ENCODE measurements at places on chromosomes 3 and 15.

DNA sequence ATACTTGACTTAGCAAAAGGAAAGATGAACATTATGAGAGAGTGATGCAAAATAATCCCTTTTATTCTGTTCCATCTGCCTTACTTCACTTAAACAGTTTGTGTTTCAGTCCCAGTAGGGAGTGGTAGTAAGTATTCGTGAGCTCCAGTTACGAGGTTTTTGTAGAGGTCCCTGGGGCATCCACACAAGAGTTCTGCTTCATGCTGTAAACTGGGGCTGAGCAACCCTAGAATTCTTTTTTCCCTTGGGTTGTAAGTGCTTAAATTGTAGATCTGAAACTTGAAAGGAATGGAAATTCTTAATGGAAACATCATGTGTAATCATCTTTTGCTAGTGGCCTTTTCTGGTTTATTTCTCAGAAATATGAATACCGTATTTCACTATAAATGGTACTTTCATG is 79.5 kb downstream of the SEMA6D start:
- no peak for DNase-seq

- no peak for DNase-seq
Observed at GRCh38 chr3:46539443-46540005, 26.6 kb downstream of the LRRC2 start.

DNA sequence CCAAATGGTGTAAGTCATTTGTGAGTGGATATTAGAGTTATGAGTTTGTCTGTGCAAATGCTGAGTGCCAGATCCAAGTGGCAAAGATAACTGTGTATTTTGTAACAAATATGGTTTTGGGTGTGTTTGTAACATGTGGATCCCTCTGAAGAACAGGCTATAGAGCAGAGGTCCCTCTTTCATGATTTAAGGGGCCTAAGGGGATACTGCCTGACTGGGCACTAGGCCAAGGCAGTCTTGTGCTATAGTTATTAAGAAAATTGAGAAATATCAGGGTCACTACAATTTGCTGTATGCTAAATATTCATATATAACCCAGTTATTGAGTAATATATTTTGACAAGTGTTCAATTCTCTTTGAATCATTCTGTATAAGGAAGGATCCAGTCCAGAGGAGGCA is 555.6 kb upstream of the RGMA start:
- no peak for DNase-seq

DNA sequence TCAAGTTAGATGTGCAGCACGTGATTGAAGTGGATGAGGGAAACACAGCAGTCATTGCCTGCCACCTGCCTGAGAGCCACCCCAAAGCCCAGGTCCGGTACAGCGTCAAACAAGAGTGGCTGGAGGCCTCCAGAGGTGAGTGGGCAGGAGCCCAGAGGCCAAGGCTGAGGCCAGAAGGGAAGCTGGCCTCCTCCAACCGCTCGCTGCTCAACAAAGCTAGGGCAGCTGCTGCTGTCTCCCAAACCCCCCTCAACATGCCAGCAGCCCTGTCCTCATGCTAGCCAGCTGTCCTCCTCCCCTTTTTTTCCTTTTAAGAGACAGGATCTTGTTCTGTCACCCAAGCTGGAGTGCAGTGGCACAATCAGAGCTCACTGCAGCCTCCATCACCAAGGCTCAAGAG is 57.0 kb downstream of the BOC start:
- no peak for DNase-seq

DNA sequence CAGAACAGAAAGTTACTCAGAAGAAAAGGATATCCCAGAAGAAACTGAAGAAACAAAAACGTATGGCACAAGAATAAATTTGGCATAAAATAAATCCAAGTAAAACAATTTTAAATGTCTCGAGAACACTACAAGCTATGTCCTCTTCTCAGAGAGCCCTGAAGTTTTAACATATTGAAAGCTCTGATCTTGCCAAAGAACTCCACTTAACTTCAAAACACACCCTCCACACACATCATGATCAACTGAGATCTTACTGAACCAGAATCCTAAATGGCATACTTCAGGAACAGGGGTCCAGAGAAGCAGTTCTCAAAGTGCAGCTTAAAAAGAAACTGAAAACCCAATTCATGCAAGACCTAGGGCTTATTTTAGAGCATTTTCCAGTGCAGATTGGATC is 194.3 kb downstream of the MAGI1 start:
- no peak for DNase-seq

- no peak for DNase-seq
Observed at GRCh38 chr3:168475704-168476103, 380.0 kb upstream of the GOLIM4 start.

DNA sequence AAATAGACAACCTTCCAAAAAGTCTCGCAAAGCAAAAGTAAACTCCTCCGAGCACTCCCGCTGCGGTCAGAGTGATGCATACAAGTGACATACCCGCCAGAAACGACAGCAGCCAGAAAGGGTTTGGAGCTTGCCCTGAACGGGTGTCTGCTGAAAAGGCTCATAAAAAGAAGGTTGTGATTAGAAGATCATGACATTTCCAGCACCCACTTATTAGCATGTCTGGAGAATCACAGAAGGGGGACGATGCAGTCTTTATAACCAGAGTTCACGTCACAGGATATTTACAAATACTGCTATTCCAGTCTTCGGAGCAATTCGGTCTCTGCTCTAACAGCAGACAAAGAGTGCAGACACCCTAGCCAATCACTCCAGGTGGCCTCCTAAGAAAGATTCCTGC is 59.1 kb upstream of the FRMD4B start:
- DNase-seq = no peak

DNA sequence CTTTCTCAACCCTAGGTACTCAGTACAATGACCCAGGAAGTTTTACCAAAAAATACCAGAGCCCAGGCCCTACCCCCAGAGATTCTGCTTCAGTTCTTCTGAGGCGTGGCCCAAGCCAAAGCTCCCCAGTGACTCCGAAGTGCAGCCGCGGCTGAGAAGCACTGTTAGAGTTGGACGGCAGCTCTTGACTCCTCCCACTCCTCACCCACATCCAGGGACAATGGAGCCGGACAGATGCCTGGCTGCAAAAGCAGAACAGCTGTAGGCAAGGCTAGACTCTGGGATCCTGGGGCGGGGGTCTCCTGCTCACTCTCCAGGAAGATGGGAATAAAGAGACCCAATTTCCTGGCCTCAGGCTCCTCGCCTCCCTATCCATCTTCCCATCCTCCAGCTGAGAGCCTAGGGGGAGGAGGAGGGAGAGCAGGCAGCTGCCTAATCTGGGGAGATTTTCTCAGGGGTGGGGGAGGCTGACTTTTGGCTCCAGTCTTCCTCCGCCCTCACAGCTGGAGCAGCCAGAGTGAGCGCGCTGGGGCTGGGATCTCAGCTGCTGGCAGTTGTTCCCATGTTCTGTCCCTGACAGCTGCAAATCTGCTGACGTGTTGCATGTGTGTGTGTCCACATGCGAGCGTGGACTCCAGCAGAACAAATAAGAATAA is 223.8 kb downstream of the OPA1 start:
- peak; percentile 84 for DNase-seq

GRCh38 chr3:57682284-57682683 is 10.6 kb downstream of the DENND6A start:
- DNase-seq = no peak

- no peak for DNase-seq
Observed at GRCh38 chr3:184322731-184323487, 8.5 kb downstream of the EIF4G1 start.

DNA sequence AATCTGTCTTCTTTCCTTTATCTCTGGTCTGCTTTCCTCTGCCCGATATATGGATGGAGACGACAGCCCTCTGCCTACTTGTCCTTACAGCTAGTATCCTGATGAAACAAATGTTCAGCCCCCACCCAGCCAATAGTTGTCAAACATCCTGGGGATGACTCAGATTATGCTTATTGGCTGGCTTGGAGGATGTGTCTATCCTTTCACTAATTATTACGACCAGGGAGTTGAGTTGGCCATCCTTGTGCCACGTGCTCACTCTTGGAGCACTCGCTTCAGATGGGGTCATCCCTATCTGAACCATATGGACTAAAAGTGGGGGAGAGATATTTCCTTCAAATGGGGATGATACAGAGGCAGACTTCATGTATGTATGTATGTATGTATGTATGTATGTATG is 6.4 kb upstream of the MAP3K13 start:
- DNase-seq = no peak

GRCh38 chr15:101438482-101439284 is 50.8 kb downstream of the PCSK6 start:
- DNase-seq = no peak

- no peak for DNase-seq
Observed at GRCh38 chr3:85576091-85576690, 617.4 kb downstream of the CADM2 start.

GRCh38 chr15:75407083-75407482 is 38.7 kb upstream of the MAN2C1 start:
- DNase-seq = no peak

DNA sequence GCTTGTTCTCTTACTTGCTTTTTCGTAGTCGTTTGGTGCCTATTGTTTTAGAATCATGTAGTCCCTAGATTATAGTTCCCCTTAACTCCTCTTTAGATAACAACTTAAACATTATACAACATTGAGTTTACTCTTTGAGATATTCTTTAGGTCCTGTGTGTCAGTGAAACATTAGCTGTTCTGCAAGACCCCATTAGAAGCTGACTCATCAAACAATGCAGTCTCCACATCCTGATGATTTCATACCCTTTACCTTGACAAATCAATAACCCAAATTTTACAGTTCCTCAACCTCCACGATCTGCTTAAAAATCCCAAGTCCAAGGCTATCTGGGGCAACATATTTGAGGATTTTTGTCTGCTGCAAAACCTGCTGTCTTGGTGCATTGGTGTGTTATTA is 582.9 kb downstream of the NSUN3 start:
- DNase-seq = no peak

GRCh38 chr3:47746264-47746663 is 35.4 kb downstream of the SMARCC1 start:
- no peak for DNase-seq

DNA sequence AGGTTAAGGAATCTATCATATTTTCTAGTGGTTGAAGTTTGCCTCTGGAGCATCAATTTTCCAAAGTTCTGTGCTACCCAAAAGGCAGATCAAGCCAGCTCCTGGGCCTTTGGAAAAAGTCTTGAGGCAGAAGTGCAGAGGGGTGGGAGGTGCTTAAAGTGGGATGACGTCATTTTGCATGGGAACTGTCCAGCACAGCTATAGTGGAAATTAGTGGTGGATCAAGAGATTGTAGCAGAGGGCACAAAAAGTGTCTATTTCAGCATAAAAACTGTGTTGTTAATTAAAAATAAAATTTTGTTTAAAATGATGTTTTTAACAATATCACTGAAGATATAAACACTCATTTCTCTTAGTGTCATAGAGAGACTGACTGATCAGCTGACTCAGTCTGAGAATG is 221.9 kb downstream of the LRRN1 start:
- no peak for DNase-seq

GRCh38 chr3:178443634-178444033 is 92.6 kb upstream of the KCNMB2 start:
- no peak for DNase-seq

DNA sequence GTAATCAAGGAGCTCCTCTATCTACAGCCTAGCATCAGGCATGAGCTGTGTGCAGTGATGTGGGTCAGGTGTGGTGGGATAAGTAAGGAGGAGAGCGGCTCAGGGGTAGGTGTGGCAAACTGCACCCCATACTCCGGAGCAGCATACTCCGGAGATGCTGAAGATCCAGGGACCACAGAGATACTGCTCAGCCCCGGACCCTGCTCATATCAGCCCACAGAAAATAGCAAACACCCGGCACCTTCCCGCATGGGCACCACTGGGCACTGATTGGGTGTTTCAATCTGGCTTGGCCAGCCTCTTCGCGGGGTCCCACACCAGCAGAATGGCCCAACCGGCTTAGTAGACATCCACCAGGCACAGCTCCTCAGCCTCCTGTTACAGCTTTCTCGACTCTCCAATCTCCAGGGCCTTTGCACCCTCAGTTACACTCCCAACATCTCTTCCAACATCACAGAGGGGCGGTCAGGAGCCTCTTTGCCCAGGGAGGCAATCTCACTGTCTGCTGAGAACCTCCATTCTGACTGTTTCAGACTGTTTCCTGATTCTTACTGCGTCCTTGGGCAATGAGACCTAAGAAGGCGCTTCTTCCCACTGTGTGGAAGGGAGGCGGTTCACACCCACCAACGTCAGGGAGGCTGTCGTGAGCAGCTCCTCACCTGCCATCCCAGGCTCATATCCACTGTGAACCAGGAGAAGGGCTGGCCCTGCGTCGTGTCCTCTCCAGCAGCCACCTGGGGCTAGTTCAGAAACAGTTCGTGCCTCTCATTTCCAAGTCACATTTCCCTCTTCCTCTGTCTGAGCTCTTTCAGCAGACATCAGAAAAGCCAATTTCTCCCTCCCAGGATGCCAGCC is 59.8 kb downstream of the CAPN7 start:
- DNase-seq = no peak

DNA sequence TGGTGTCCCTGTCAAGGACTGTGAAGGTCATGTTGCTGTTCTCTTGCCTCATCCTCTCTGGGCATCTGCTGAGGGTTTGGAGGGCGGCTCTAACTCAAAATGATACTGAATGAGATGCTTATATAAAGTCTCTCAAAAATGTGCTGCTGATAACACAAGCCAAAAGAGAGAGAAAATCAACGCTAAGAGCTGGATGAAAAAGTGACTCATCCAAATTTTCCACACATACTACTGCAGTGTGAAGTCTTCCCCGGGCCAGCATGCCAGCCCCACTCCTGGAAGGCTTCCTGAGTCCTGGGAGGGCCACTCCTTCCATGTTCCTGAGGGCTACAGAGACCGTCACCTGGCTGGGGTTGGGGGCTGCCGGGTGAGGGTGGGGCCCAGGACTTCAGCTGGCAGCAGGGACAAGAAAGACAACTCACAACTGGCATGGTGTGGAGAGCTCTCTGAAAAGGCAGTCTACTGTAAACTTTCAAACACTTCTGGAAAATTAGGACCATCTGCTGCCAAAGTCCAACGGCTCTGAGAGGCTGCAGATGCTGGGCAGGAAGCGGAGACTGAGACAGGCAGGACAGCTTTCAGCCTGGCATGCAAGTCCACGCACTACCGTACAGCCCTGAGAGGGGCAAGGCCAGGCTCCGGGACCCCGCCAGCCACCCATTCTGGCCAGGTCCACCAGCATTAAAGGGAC is 200.3 kb downstream of the ADAMTS17 start:
- no peak for DNase-seq

- no peak for DNase-seq
Observed at GRCh38 chr3:18354701-18355100, 70.4 kb downstream of the SATB1 start.

DNA sequence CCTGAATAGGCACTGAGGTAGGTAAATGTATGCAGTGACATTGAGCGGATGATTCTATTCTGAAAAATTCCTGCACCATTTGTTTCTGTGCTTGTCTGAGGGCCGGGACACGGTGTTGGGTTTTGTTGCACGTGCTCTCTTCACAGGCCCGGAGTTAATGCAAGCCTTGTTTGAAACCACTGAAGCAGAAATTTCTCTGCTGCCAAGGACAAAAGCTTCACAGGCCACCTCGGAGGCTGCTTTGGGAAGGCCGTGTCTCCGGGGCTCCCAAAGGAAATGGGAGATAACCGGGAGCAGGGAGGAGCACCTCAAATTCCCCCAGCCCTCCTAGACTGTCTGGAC is 179.4 kb downstream of the OPA1 start:
- no peak for DNase-seq

Data from urinary bladder (tissue), 4 donors.